Activated T-cell treated with anti-CD3 and anti-CD28 coated beads, Interleukin-2, amount 50 U/mL, for 72 hours (primary cell): ENCODE measurements at places on chromosomes 12 and 14. TPM values are rescaled to one million over a fixed set of nuclear protein-coding genes. Genes with fewer than 3 reads are reported as not detected.

Gene KLRG1
- total RNA-seq, result 5.5 TPM

- peak overlapping the region; percentile 45 for H3K27ac ChIP-seq
- no peak for DNase-seq
- peaks cover 11% of the 10 kb centered on the region for H3K4me1 ChIP-seq
- H3K36me3 ChIP-seq, result peaks cover 5% of the 10 kb centered on the region
- no peaks in the 10 kb centered on the region for H3K27me3 ChIP-seq
- H3K4me3 ChIP-seq, result no peak overlapping the region
Observed at GRCh38 chr12:18165889-18166288, 75.9 kb upstream of the RERGL start.

GRCh38 chr12:81564237-81564636 is 194.9 kb downstream of the PPFIA2 start:
- no peaks in the 10 kb centered on the region for H3K4me1 ChIP-seq
- no peaks in the 10 kb centered on the region for H3K36me3 ChIP-seq
- no peaks in the 10 kb centered on the region for H3K27me3 ChIP-seq
- no peak for DNase-seq
- H3K4me3 ChIP-seq, result no peak overlapping the region

DNA sequence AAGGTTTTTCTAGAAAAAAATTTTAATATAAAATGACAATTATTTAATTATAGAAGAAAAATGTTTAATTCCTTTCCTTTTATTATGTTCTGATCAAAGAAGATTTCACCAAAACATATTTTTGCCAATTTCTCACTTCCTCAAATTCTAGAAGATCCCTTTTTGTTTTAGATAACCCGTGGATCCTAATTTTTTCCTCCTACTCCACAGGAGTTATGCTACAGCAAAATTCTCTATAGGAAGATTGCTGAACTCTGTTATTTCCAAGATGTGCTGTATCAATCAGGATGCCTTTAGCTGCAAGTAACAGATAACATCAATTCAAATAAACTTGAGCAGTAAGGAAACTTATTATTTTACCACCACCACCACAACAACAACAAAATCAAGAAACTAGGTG is 3.8 kb upstream of the SNX6 start:
- peaks cover 3% of the 10 kb centered on the region for H3K36me3 ChIP-seq
- H3K27ac ChIP-seq, result no peak overlapping the region
- DNase-seq, result no peak
- no peak overlapping the region for H3K4me3 ChIP-seq

GRCh38 chr12:132207083-132207775 is 63.0 kb downstream of the NOC4L start:
- H3K4me1 ChIP-seq, result no peaks in the 10 kb centered on the region
- H3K27me3 ChIP-seq, result peaks cover 12% of the 10 kb centered on the region
- DNase-seq, result no peak
- no peaks in the 10 kb centered on the region for H3K36me3 ChIP-seq
- no peak overlapping the region for H3K4me3 ChIP-seq

Gene COX6A1
- 295 TPM for total RNA-seq

DNA sequence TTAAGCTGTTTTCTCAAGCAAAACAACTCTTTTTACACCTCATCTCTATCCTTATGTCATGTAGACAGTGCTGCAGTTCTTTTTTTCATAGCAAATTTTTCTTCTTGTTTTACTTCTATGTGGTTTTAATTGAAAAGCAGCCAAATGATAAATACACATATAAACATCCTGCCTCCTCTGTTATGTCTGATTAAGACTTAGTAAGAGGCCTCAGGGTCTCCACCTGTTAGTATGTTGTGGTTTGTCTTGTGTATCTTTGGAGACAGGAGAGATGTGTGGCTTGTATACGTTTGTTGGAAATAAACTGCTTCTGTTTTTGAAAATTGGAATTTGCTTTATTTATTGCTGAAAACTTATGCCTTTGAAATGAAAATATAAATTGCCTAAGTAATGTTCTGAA is 32.0 kb downstream of the PEX5 start:
- DNase-seq, result no peak
- no peaks in the 10 kb centered on the region for H3K4me1 ChIP-seq
- H3K36me3 ChIP-seq, result no peaks in the 10 kb centered on the region
- H3K4me3 ChIP-seq, result no peak overlapping the region
- H3K27me3 ChIP-seq, result no peaks in the 10 kb centered on the region

GRCh38 chr12:103947871-103948555 is 17.7 kb upstream of the TDG start:
- DNase-seq, result no peak
- peaks cover 77% of the 10 kb centered on the region for H3K4me1 ChIP-seq
- no peaks in the 10 kb centered on the region for H3K27me3 ChIP-seq
- H3K4me3 ChIP-seq, result peak overlapping the region; percentile 55

DNA sequence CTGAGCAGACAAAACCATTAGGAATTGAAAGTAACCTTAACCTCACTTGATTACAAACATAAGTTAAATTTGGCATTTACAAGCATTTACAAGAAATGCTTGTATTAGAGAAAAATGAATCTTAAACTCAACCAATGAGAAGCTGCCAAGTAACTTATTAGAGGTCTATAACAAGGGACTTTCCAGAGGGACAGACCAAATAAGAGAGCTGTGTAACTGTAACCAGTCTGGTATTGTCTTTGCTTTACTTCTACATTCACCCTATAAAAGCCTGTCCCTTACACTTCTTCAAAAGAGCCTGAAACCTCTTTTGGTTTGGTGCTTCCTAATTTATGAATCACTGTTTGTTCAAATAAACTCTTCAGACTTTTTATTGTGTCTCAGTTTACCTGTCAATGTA is 450.0 kb upstream of the FAR2 start:
- no peak for DNase-seq
- H3K36me3 ChIP-seq, result no peaks in the 10 kb centered on the region
- H3K27me3 ChIP-seq, result no peaks in the 10 kb centered on the region
- H3K4me1 ChIP-seq, result no peaks in the 10 kb centered on the region
- H3K27ac ChIP-seq, result no peak overlapping the region

Gene MYF6
- not detected for total RNA-seq

Gene L3HYPDH
- total RNA-seq, result 8.6 TPM

DNA sequence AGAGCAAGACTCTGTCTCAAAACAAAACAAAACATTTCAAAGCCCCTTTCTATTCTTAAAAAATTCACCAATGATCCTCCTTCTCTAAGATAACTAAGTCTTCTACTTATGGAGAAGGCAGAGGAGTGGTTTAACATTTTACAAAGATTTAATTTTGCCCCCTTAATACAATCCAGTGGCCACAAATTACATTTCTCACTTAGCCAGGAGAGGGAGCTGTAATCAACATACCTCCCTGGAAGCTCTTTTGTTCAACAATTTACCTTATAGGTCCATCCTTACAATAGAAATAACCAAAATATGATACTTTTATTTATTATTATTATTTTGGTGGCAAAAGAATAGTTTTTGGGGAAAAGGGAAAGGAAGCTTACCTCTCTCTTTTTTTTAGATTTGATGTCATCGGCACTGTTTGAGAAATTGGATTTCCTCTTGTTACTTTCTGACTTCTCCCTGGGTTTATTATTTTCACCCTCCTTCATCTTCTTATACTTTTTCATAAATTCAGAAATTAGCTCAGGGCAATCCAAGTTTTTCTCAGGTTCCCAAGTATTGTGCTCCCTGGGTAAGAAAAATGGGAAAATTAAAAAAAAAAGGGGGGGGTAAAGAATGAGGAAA is 28.1 kb downstream of the CBX5 start:
- H3K36me3 ChIP-seq, result peaks cover 21% of the 10 kb centered on the region
- DNase-seq, result no peak
- peaks cover 17% of the 10 kb centered on the region for H3K4me1 ChIP-seq
- peak overlapping the region; percentile 34 for H3K27ac ChIP-seq
- no peaks in the 10 kb centered on the region for H3K27me3 ChIP-seq
- no peak overlapping the region for H3K4me3 ChIP-seq

- DNase-seq, result no peak
- H3K27ac ChIP-seq, result no peak overlapping the region
- peaks cover 23% of the 10 kb centered on the region for H3K27me3 ChIP-seq
- H3K4me1 ChIP-seq, result no peaks in the 10 kb centered on the region
Observed at GRCh38 chr12:106045251-106045674, 93.5 kb downstream of the NUAK1 start.

DNA sequence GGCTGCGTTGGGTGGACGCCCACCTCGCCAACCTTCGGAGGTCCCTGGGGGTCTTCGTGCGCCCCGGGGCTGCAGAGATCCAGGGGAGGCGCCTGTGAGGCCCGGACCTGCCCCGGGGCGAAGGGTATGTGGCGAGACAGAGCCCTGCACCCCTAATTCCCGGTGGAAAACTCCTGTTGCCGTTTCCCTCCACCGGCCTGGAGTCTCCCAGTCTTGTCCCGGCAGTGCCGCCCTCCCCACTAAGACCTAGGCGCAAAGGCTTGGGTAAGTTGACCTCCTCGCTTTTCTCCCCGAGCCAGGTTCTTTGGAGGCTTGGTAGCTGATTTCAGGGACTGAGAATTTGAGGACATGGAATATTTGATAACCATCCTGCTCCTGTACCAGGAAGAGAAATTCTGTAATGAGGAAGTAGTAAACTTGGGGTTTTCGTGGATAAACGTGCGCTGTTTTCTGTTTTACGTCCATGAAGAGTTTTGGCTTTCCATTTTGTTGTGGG is 530 bp downstream of the APAF1 start:
- peak overlapping the region; percentile 64 for H3K27ac ChIP-seq
- no peak for DNase-seq
- H3K4me1 ChIP-seq, result peaks cover 31% of the 10 kb centered on the region
- H3K27me3 ChIP-seq, result no peaks in the 10 kb centered on the region
- peaks cover 7% of the 10 kb centered on the region for H3K36me3 ChIP-seq

DNA sequence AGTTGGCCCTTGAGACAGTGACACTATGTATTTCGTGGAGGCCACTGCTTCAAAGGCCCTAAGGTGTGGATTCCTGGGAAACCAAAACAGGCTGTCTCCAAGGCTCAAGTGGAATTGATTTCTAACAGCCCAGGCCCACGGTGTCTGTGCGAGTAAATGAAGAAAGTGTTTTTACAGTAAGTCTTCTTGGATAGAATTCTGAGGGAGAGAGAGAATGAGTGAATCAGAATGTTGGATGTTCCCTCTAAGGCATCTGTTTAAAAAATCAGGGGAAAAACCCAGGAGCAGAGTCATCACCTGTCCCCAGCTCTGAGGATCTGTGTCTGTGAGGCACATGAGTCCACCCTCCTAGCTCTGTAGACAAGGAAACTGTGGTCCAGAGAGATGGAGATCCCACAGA is 22.3 kb upstream of the BDKRB1 start:
- no peaks in the 10 kb centered on the region for H3K4me1 ChIP-seq
- no peak overlapping the region for H3K27ac ChIP-seq
- H3K27me3 ChIP-seq, result no peaks in the 10 kb centered on the region
- no peaks in the 10 kb centered on the region for H3K36me3 ChIP-seq

DNA sequence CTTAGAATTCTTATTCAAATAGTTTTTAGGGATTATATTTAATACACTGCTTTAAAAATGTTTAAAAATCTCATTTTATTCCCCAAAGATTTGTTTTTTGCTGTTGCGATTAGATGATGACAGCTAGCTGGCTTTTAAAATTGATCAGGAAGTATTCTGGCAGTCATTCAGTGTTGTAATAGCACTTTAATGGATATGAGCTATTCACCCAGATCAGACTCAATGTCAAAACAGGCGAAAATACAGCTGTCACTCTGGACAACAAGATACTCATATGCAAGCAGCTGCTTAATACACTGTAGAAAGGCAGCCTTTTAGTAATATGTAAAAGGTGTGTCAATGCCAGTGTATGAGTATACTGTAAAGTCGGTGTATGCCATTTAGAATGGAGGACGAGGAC is 91.7 kb downstream of the NPAS3 start:
- no peak overlapping the region for H3K4me3 ChIP-seq
- no peaks in the 10 kb centered on the region for H3K4me1 ChIP-seq
- peaks cover 5% of the 10 kb centered on the region for H3K27me3 ChIP-seq
- no peak overlapping the region for H3K27ac ChIP-seq

- no peak overlapping the region for H3K27ac ChIP-seq
- H3K36me3 ChIP-seq, result no peaks in the 10 kb centered on the region
- no peak overlapping the region for H3K4me3 ChIP-seq
- peaks cover 29% of the 10 kb centered on the region for H3K4me1 ChIP-seq
- DNase-seq, result peak; percentile 35
Observed at GRCh38 chr14:52043690-52044089, 25.2 kb downstream of the NID2 start.

DNA sequence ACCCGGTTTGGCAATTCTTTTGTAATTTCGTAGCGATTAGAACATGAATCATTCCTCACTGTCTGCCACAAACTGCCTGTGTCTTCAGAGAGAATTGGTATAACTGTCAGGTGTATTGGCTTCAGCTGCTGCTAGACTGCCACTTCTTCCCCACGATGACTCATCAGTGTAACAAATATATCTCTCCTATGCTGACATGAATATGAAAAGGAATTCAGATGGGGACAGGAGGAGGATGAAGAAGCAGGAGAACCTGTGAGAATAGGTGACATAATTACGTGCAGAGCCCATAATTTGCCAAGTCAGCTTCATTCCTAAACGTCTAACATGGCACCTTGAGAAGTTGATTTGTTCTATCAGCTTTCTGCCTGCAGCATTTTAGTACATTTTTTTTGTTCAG is 64.9 kb downstream of the FRMD6 start:
- no peaks in the 10 kb centered on the region for H3K27me3 ChIP-seq
- H3K27ac ChIP-seq, result no peak overlapping the region
- H3K4me3 ChIP-seq, result no peak overlapping the region

DNA sequence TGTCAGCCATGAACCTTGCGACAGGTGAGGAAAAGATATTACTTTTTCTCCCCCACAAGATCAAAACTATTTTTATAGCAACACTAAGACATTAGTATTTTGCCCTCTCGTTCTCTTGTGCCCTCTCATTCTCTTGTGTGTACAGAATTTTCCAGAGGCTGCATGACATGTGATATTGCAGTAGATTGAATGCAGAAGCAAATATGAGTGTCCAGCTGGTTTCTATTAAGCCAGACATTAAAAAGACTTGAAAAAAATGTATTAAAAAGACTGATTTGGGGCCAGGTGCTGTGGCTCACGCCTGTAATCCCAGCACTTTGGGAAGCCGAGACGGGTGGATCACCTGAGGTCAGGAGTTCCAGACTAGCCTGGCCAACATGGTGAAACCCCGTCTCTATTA is 63.7 kb upstream of the ZFP36L1 start:
- H3K27ac ChIP-seq, result no peak overlapping the region
- H3K4me1 ChIP-seq, result no peaks in the 10 kb centered on the region
- no peak for DNase-seq
- no peaks in the 10 kb centered on the region for H3K27me3 ChIP-seq
- no peak overlapping the region for H3K4me3 ChIP-seq
- peaks cover 3% of the 10 kb centered on the region for H3K36me3 ChIP-seq

- DNase-seq, result no peak
- H3K4me3 ChIP-seq, result no peak overlapping the region
- peaks cover 80% of the 10 kb centered on the region for H3K4me1 ChIP-seq
- peaks cover 39% of the 10 kb centered on the region for H3K36me3 ChIP-seq
Observed at GRCh38 chr12:95480230-95480629, 6.3 kb downstream of the METAP2 start.
